Left renal cortex interstitium (tissue), 4 donors: ENCODE measurements at places on chromosomes 13 and 19.

DNA sequence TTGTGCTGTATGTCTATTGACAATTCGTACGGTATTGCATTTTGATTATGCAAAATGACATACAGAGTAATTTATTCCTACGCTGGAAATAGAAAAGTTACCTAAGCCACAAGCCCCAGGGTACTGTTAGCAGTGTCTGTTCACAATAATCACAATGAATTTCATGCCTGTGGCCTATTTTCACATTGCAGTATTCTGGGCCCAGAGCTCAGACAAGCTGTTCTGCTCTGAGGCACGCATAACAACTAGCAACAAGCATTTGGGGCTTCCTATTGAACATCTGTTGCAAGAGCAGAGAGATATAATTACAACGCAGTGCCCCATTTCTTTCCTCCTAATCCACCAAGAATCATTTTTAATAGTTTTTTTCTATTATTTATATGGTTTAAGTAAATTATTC lies 158.9 kb upstream of the SGCG start:
- DNase-seq = no peak

DNA sequence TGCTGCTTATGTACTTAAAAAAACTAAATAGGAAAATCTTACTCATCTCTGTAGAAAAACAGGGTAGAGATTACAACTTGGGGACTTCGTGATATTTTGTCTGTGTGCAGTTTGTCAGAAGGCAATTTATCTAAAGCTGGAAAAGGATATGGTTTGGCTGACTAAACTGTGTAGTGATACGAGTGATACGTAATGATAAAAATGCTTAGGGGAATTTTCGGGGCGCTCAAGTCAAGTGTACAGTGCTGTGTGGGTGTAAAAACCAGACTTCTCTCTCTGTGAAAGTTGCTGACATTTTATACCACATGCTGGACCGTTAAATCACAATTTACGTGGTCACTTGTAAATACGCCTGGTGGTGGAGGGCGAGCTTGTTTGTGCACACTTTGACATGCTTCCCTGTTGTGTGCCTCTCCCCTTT lies 221.7 kb downstream of the KCNRG start:
- no peak for DNase-seq

- no peak for DNase-seq
These were observed 36.0 kb upstream of the UBL3 start for GRCh38 chr13:29886446-29886845.

- no peak for DNase-seq
These were observed 54.9 kb downstream of the COLGALT1 start for GRCh38 chr19:17610384-17610783.

GRCh38 chr19:33132021-33132420 lies at the start of gene WDR88:
TSS of gene WDR88 (plus strand) at chr19:33132114. CDS start at chr19:33132170, 56 bp downstream.
- DNase-seq = no peak

DNA sequence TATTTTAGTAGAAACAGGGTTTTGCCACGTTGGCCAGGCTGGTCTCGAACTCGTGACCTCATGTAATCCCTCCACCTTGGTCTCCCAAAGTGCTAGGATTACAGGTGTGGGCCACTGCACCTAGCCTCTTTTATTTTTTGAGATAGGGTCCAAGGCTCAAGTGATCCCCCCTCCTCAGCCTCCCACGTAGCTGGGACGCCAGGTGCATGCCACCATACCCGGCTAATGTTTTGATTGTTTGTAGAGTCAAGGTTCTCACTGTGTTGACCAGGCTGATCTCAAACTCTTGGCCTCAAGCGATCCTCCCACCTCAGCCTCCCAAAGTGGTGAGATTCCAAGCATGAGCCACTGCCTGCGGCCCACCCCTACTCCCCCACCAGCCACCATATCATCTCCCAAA lies 6.3 kb downstream of the SLC7A9 start:
- DNase-seq = no peak

GRCh38 chr13:61144301-61144700 lies 271.3 kb downstream of the PCDH20 start:
- DNase-seq = no peak

DNA sequence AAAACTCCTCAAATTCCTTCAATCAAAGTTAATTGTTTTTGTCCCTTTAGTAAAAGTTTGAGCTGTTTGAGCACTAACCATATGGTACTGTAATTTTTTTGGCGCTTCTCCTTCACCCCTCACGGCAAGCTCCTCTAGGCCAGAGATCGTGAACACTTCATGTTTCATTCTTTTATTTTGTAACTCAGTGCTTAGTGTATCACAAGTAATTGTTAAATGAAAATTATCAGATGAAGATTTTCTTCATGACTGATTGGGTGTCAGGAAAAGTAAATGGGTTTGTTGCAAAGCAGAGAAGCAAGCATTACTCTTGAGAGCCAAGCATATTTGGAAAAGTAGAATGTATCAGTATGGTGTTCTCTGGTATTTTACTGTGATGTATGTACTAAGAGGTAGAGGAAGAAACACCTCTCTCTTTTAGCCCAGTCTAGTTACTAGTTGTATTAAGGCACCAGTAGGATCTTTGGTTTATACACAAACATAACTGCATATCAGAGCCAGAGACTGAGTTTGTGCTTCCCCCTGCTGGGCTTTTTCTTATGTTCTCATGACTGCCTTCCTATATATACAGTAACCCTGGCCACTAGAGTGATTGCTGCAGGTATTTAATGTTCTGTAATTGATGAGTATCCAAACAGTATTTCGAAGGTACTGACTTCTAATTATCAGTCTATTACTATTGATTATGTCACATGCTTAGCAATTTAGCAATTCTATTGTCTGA lies 202.3 kb upstream of the KLHL1 start:
- peak; percentile 33 for DNase-seq

DNA sequence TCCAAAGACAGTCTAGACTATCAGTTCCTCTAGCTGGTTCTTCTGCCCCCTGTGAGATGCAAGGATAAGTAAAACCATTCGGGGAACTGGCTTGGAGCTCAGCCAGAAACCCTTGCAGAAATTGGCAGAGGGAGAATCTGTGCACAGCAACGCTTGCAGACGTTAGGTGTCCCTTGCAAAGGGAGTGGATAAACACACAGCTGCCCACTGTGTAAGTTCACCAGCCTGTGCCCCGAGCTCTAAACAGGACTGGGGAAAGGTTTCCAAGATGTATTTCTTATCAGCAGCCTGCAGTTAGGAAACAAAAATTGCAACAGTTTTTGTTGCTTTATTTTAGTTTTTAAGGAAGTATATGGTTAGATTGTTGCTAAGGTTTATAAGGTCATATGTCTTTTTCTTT lies 19.0 kb upstream of the ADGRE1 start:
- DNase-seq = no peak

GRCh38 chr19:43806848-43807247 lies 4.6 kb upstream of the LYPD5 start:
- DNase-seq = no peak

GRCh38 chr13:101624981-101625380 lies 172.5 kb downstream of the ITGBL1 start:
- no peak for DNase-seq

GRCh38 chr19:48872884-48873475 lies 759 bp downstream of the PPP1R15A start:
- DNase-seq = peak; percentile 79

DNA sequence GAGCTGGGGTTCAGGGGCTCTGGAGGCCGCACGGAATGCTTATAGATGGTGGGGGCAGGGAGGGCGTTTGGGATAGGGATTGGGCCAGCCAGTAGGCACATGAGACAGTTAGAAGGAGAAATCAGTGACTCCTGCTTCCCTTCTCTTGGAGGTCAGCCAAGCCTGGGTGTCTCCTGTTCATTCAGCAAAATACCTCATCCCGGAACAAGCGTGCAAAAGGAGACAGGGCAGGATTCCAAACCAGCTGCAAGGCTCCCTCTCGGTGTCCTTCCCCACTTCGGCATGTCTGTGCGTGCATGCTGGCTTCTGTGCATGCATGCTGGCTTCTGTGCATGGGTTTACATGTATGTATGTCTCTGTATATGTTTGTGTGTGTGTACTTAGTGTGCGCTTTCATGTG lies 37.3 kb upstream of the PEPD start:
- DNase-seq = no peak

GRCh38 chr19:6532244-6532999 lies 1.6 kb downstream of the TNFSF9 start:
- DNase-seq = no peak

- DNase-seq = no peak
These were observed 500.3 kb downstream of the KLF12 start for GRCh38 chr13:73633817-73634460.

DNA sequence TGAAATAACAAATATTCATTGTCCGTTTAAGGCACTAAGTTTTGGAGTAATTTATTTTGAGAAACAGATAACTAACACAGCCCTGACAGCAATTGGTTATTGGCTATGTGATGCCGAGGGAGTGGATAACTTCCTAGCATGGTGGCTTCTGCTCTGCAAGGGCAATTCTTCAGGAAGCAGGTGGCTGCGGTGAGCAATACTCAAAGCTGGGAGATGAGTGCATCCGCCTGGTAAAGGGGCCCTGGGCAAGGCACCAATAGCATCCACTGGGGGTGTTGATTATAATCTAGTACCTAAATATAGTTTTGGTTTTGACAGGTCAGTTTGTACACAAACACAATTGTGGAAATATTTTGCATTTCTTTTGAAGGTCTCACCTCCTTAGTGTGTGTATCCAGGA lies 41.0 kb downstream of the CCDC70 start:
- DNase-seq = no peak

GRCh38 chr19:10419200-10419645 lies 1.1 kb upstream of the PDE4A start:
- no peak for DNase-seq

DNA sequence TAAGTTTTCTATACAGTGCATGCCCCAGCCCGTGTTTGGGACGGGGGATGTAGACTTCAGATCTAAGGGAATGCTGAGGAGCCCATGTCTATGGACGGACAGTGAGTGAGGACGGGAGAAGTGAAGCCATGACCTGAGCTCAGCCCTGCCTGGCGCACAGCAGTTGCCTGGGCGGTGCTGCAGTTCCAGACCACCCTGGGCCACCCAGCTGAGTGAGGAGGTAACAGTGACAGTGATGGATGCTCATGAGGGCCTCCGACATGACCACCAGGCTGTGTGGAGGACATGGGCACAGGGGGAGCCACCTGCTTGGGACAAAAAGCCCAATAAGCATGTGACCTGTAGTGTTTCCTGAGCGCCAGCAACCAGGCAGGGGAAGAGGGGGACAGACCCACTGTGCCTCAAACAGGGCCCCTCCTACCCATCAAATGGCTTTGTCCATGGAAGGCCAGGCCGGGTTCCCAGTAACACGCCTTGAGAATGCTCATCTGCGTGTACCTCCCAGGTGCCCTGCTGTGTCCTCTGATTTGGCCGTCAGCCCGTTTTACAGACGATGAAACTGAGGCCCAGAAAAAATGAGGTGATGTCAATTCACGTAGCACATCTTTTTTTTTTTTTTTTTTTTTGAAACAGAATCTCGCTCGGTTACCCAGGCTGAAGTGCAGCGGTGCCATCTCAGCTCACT lies 22.6 kb downstream of the NOSIP start:
- no peak for DNase-seq

DNA sequence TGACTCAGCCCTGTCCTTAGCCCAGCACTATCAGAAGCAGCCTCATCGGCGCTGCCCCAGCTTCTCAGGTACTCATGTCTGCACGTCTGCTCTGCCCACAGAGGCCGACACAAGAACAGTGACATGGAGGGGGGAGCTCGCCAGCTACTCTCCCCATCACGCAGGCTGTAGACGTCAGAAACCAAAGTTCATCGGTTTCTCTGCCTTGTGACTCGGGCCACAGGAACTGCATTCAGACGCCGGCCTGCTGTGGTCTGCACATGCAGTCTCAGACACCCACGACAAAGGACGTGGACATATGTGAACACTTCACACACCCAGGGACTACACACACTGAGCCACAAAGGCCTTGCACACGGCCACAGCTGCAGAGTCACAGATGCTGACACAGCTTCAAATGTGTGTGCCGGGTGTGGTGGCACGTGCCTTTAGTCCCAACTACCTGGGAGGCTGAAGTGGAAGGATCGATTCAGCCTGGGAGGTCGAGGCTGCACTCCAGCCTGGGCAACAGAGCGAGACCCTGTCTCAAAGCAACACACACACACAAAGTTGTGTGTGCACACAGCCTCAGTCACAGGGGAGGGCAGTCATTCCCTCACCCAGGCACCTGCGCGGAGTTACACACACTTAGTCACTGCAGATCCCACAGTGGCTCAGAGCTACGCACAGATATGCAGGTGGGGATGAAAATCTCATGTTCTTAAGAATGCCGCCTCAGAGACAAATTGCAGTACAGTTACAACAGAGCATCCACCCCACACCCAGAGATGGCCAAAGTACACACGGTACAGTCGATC lies 4.9 kb upstream of the ZFP36 start:
- DNase-seq = no peak

DNA sequence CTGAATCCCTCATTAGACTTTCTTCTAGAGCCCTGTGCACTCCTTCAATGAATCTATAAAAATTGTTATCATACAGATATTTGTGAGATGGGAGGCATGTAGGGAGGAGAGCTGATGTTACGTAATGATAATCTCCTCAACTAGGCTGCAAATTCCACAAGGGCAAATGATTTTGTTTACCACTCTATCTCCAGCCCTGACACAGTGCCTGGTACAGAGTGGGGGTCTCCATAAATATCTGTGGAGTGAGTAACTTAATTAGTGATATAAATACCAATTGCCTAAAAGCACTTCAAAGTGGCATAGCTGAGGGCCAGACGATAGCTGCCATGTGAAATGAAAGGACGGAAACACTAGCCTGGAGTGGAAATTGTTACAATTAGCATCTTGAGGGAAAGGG lies 54.2 kb downstream of the SERTM1 start:
- no peak for DNase-seq

DNA sequence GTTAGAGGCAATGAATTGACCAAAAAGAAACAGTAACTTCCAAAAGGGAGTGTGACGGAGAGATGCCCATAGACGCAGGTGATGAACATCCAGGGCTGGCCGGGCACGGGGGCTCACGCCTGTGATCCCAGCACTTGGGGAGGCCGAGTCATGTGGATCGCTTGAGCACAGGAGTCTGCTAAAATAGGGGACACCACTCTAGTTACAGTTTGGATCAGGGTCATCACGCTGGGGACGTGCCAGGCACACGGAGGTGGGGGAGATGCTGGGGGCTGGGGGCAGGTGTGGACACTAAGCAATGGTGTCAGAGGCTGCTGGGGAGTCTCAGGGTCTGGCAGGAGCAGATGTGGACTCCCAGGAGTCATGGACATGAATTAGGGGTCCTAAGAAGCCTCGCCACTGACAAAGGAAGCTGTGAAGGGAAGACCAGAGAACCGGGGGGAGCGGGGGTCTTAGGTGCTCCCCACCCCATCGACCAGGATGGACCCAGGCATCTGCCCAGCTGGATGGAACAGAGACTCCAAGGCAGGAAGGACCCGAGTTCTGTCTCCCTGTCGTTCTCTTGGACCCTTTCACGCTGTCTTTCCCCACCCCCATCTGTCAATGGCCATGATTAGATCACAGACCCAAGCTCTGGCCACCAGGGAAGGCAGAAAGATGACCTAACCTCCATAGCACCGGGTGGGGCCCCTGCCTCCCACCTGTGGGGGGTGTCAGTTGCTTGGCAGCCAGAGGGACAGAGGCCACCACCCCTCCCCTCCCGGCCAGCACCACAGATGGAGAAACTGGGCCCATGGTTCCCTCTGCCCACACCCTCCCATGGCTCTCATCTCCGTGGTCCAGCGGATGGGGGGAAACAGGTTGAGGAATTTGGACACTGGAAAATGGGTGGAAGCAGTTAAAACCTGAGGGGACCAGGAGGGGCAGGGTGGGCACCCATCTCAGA lies 19.6 kb downstream of the CCDC8 start:
- no peak for DNase-seq
